Cardiac septum (tissue), 1 donor: ENCODE measurements at places on chromosomes 16 and 17.

- no peak for DNase-seq
Measured at GRCh38 chr17:55642741-55643140, 79.9 kb downstream of the TMEM100 start.

GRCh38 chr17:7852919-7853690 lies 1.8 kb upstream of the TMEM88 start:
- no peak for DNase-seq

DNA sequence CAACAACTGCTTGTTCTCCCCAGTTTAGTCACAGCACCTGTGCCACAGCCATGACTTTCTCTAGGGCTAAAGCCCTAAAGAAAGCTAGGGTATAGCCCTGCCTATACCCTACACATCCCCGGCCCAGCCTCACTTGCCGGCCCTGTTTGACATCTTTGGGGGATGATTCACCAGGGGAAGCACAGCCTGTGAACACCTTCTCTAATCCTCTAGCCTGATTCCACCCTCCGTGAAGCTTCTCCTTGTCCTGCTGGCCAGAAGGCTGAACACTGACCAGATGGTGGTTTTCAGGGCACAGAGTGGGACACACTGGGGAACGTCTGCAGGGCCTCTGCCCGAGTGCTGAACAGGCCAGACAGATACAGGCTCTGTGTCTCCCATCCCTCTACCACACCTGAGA lies 6.0 kb downstream of the CLEC16A start:
- no peak for DNase-seq

DNA sequence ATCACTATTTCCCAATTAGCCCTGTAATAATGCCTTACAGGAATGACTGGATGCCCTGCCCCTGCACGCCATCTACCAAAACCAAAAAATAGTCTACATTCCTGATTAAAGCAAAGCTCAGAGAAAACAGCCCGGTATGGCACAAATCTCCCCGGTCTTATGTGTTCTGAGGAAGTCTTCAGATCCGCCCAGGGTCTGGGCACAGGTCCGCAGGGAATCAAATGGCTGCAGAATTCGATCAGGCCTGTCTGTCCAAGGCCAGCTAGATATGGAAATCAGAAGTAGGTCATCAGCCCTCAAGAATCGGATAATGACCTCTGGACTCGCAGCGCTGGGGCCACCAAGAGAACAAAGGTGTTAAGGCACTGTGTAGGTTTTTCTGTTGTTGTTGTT lies 171.0 kb downstream of the ZFHX3 start:
- no peak for DNase-seq

- DNase-seq: peak; percentile 49
Measured at GRCh38 chr17:30717291-30718098, 107.0 kb downstream of the CRLF3 start.

DNA sequence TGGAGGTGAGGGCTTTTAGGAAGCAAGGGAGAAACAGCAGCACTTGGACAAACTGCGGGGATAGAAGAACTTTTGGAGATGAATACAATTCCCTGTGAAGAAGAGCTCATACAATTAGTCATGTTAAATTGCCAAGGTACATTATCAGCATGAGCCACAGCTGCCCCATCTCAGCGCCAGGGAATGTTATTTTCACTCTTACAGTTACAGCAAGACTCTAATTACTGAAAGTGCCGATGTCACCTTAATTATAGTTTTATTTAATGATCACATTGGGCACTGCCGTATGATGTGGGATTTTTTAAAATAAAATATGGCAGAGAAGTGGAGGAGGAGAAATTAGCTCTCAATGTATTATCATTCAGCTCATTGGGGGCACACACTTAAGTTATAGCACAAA lies 144.8 kb upstream of the MON1B start:
- no peak for DNase-seq
